ENCODE measurements at places on chromosomes 7 and 10.

- DNase-seq = no peak
Measured at GRCh38 chr7:124812764-124813163, 47.2 kb upstream of the GPR37 start.

DNA sequence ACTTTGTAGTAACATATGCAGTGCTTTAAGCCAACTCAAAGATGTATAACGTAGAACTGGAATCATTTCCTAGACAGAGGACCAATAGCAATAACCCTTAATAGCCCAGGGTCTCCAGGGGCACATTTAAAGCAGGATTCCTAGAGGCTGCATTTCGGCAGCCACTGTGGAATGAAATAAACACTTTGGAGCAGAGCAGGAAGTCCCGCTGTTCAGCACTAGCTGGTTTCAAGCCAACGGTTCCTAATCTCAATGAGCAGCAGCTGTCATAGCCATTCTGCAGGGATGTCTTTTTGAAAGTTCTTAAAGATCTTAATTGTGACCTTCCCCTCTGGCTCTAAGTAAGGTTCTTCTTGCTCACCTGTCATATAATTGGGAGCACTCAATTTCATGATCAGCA is 18.4 kb upstream of the MACROH2A2 start:
- no peak for DNase-seq

DNA sequence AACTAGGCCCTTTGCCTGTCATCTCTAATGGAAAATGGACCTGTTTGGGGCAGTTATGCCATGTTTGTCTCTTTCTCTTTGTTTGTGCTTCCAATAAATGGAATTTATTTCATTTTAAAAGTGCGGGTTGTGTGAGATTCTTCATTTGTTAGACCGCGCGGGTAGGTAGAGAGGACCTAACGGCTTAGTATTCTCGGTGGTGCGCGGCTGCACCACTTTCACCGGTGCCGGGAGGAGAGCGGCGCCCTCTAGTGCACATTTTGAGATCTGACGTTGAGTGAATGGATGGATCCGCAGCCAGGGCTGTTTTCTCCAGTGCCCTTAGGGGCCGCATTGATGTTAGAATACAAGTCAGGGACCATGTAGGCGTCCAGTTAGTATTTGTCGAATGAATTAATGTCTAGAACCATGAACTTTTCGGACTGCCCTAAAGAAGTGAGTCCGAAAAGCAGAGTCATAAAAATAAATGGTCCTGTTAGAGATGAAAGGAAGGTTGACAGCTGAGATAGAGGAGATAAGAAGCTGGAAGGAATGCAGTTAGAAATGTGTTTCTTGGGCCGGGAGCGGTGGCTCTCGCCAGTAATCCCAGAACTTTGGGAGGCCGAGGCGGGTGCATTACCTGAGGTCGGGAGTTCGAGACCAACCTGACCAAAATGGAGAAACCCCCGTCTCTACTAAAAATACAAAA is 29.3 kb upstream of the GIMAP8 start:
- peak; percentile 78 for DNase-seq

GRCh38 chr7:26179826-26180497 is 20.6 kb downstream of the HNRNPA2B1 start:
- no peak for DNase-seq

- DNase-seq = no peak
Measured at GRCh38 chr10:86419101-86419500, 52.5 kb upstream of the GRID1 start.

- no peak for DNase-seq
Measured at GRCh38 chr10:19048891-19049290, 290 bp downstream of the MALRD1 start.
